ENCODE measurements at places on chromosomes 2 and 18.

DNA sequence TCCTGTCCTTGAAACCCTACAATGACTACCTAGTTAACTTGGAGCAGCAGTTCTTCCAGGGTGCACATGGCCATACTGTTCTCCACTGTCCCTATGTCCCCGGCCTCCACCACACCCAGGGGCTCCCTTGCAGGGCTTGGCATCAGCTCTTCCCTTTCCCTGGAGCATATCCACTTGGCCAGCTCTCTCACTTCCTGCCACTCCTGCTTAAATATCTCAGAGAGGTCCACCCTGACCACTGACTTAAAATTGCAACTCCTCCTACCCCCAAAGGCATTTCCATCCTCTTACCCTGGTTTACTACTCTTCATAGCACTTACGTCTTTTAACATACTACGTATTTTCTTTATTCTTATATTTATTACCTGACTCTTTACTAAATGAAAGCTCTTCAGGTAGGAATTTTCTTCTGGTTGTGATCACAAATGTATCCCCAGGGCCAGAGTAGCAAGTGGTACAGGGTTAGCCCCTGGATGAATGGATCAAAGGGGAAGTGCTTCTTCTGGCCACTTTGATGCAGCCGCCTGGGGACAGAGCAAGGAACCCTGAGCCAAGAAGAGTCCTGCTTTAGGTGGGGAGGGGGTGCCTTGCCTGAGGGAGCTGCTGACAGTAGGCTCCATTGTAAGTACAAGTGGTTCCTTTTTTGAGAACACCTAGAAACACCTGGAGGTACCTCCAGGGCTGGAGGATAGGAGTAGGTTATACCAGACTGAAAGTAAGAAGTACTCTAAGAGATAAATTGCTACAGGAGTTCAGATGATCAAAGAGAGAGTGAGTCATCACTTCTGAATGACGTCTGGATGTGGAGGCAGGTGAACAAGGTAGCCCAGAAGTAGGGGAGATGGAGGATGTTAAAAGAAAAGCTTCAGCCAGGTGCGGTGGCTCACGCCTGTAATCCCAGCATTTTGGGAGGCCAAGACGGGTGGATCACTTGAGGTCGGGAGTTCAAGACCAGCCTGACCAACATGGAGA is 82.2 kb downstream of the SOCS6 start:
- DNase-seq = no peak

GRCh38 chr2:85975581-85975980 is 86.8 kb upstream of the ST3GAL5 start:
- DNase-seq = no peak

- no peak for DNase-seq
These were observed 11.6 kb downstream of the CDKL4 start for GRCh38 chr2:39232141-39232540.

GRCh38 chr2:163878718-163879117 is 142.9 kb upstream of the FIGN start:
- DNase-seq = peak; percentile 62

GRCh38 chr2:186349508-186349907 is 136.6 kb upstream of the ZC3H15 start:
- DNase-seq = no peak
